NCI-H146 (cell line): ENCODE measurements at places on chromosomes 12 and 14.
A peak's percentile ranks its signal among the peaks of the same experiment; 100 is the strongest.

DNA sequence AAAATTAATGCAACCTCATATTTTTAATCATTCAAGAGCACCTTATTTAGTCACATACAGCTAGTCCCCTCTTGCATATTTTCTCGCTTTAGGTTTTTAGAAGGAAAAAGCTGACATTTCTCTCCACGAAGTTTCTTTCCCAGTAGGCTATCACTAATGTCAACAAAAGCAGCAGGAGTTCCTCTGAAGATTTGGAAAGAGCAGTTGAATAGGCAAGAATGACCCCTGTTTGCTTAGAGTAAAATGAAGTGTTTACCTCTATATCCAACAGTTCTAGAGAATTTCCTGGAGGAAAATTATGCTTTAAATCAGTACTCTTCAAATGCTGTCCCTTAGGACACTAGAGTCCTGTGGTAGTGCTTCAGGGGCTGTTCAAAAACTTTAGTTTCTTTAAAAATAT, 188.1 kb upstream of the PRKD1 start:
- DNase-seq: peak; percentile 9

- no peak for DNase-seq
Observed at GRCh38 chr12:130163461-130164215, 1.4 kb downstream of the FZD10 start.

DNA sequence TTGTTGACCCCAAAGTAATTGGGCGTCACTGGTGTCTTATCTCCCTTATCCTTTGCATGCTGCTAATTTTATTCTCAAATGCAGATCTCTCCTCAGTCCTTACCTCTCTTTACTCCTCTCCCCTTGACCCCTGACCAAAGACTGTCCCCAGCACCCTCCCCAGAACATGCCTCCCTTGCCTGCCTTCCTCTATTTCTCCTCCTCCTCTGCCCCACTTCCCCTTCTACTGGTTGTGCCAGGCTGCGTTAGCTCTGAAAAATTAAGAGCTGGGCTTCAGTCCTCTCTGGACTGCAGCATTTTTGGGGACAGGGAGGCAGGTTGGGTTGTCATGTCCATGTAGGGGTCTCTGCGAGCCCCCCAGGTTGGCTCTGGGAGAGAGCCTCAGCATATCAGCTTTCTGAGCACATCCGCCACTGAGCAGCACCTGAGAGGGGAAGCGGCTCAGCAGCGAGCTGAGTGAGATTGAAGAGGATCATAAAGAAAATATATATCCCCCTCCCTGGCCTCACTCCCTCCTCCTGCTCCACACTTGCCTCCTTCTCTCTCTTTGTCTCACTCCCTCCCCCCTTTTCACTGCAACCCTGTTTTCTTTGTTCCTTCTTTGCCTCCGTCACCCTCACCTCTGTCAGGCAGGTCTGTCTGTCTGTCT, 6.4 kb upstream of the CISTR start:
- DNase-seq: no peak

- no peak for DNase-seq
Observed at GRCh38 chr14:34920339-34920738, 45.2 kb upstream of the BAZ1A start.

DNA sequence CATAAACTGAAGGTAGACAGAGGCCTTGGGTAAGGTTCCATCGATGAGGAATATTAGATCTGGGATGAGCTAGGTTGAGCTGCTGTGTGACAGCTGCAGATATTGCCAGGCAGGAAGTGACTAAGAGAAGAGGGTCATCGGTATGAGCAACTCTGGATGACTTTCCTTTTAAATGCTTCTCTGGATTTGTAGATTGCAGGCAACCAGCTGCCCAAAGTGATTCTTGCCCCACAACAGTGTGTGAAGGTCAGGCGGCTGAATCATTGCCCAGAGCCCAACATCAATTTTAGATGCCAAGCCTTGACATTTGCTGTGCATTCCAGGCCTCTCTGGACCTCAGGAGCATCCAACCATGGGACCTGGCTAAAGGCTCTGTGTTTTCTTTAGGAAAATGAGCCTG, 255.9 kb downstream of the DPF3 start:
- DNase-seq: no peak
